ENCODE measurements at places on chromosomes 3 and 15. TPM values are rescaled to one million over a fixed set of nuclear protein-coding genes. Genes with fewer than 3 reads are reported as not detected.

DNA sequence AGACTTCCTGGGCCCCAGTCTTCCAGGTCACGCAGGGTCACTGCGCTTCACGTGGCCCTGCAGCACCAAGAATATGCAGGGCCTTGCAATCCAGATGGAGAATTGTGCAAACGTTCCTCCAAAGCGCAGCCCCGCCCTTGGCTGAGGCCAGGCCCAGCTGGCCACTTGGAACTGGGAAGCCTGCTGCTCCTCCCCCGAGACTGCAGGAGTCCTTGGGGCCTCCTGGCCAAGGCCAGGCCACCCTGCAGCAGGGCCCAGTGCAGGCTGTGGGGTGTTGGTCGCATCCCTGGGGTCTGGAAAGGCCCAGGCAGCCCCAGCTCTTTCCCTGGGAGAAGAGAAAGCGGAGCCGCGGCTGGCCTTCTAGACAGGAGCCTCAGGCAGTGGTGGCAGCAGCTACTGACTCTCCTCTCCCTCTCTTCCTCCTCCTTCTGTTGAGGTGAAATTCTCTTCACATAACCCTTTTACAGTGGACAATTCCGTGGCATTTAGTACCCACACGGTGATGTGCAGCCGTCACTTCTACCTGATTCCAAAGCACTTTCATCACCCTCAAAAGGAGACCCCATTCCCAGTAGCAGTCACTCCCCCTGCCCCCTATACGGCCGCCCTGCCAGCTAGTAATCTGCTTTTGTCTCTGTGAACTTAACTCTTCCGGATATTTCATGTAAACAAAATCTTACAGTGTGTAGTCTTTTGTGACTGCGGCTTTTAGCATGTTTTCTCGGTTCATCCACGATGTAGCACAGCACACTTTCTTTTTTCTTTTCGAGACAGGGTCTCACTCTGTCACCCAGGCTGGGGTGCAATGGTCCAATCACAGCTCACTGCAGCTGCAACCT is 103.9 kb downstream of the TMEM266 start:
- no peak for DNase-seq

Gene NR1I2
- 1.1 TPM for polyA plus RNA-seq

DNA sequence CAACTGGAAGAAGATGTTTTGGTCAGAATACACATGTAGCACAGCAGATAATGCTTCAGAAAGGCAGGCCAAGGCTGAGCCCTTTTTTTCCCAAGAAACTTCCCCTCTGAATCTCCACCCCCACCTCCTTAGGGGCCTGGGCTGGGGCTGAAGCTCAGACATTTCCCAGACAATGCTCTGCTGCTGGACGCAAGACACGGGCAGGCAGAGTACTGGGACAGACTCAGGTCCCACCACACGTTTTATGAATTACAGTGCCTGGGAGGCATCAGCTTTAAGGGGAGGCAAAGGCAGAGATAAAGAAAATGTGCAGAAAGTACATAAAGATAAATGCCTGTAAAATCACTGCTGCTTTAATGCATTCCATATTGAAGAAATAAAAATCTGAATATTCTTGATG is 479.4 kb downstream of the ERC2 start:
- no peak for DNase-seq

Gene NOX5
- polyA plus RNA-seq = 0.64 TPM

Gene LMAN1L
- polyA plus RNA-seq = not detected

GRCh38 chr3:107822308-107822707 is 268.5 kb downstream of the CD47 start:
- no peak for DNase-seq

DNA sequence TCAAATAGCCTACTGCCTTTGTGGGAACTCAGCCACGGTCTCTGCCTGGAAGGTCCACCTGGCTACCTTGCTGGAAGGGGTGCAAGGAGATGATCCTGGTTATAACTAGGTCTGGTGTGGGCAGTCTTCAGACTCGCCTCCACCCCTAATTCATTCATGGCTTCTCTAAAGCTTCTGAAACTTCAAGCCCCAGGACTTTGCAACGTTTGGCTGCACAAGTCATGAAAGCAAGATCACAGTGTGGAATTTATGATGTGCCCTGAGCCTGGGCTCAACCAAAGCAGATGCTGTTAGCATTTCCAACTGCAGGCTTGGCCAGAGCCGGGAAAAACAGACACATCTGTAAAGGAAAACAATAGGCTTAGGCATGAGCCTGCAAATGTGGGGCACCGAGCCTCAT is 200.4 kb upstream of the WNT5A start:
- DNase-seq = no peak

DNA sequence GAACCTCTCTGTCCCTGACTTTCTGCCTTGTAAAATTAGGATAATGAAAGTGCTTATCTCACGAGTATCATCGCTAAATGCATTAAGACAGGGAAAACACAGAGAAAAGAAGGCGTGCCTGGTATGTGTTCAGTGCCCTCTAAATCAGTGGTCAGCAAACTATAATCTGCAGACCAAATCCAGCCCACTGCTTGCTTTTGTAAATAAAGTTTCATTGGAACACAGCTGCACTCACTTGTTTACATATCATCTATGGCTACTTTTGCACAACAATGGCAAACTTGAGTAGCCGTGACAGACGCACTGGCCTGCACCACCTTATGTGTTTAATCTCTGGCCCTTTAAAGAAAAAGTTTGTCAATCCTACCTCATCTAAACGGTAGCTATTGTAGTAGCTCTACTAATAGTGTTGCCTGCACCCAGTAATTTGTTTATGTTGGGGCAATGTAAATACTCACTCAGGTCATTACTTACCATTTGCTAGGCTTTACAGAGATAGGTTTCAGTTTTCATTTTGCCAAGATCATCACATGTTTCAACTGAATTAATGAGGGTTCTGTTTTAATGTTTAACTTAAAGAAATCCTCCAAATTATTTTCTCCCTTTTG is 229.4 kb downstream of the FEZF2 start:
- DNase-seq = no peak

DNA sequence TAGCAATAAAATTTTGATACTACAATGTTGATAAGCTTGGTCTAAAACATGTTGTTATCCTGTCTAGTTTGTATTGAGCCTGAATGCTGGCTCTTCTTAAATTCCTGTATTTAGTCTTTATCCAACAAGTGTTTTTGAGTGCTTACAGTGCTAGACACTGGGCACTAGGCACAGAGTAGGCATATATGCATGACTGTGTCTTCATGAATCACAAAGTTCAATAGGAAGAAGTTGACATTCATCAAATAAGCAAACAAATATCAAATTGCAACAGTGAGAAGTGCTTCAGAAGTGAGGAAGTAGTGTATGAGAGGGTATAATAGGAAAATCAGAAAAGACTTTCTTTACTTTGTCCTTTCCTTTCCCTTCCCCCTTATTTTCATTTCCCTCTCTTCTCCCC is 6.8 kb downstream of the CD96 start:
- DNase-seq = no peak

DNA sequence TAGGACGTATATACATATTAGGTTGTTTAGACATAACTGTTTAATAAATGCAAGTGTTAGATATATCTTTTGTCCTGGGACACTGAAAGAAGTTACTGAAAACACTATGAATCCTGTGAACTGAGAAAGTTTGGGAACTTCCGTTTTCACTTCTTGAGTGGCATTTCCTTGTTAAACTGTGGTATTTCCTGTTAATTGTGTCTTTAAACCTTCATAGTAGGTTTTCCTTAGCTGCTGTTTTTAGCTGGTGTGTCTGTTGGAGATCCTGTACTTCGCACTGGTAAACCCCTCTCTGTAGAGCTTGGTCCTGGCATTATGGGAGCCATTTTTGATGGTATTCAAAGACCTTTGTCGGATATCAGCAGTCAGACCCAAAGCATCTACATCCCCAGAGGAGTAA is 37.1 kb downstream of the ATP6V1A start:
- DNase-seq = no peak

Gene CAPN3
- polyA plus RNA-seq = 29.4 TPM

DNA sequence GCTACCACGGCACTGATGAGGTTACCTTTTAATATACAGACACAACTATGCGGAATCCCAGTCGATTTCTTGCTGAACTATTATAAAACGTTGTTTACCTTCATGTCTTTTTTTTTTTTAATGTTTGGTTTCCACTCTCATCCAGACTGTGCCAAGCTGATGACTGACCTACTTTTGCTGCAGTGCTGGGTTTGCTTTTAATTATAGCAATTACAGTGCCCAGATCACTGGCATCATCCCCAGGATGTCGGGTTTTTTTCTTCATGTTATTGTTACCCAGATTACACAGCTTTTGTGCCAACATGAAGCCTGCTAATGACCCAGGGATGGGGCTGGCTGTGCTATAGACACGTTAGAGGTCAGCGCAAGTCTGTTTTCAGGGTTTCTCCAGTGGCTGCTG is 294.0 kb upstream of the ATP10A start:
- no peak for DNase-seq

- no peak for DNase-seq
Measured at GRCh38 chr15:52714968-52715367, 35.8 kb upstream of the ATOSA start.

Gene LDHAL6B
- 0.14 TPM for polyA plus RNA-seq

DNA sequence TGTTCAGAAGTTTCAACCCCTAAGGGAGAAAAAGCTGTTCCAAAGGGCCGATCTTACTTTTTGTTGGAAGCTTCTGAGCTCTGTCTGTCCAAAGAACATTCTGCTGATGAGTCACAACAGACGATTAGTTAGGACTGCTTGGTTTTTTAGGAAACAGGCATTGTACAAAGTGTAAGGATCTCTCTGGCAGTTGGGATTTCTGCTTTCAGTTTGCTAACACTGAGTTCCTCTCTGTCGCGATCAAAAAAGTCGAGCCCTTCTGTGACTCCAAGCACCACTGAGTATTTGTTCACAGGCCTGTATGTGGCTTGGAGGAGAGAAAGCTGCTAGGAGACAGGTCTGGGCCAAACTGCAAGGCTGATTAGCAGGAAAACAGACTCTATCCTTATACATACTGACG is 91.8 kb upstream of the PFN2 start:
- no peak for DNase-seq

DNA sequence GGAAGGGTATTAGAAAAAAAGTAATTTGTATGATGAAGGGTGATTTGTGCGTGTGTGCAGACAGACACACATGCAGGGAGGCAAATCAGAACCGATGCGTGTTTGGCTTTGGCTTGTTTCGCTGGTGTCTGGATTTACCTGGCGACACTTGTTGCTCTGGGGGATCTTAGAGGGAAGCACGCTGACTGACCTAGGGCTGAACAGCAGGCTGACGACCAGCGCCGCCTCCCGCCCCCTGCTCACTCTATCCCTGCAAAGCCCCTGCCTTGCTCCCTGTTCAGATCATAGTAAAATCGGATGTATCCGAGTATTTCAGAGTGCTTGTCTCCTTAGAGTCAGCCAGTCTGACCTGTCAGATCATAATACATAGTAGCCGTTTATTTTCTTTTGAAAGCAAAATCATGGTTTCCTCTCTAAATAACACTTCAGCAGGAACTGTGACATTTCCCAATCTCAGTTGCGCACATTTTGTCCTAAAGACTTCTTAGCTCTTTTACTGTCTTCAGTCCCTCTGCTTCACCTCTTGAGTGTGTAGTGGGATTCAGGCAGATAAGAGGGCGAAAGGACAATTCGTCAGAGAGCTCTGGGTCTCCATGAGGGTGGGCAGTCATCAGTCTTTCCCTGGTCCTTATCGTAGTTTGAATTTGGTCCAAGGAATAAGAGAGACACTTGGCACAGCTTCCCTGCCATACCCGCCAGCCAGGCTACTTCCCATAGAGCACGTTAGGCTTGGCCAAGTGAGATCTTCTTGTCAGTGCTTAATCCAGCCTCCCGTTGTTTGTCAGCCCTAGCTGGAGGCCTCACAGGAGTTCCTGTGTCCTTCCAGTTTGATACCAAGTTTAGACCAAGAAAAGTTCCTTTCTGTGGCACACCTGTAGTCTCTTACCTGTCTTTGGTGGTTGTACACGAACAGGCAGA is 97.4 kb downstream of the PGPEP1L start:
- DNase-seq = no peak

All from left renal pelvis (tissue), 4 donors.